ENCODE measurements at places on chromosomes 16 and 17. TPM values are rescaled to one million over a fixed set of nuclear protein-coding genes. Genes with fewer than 3 reads are reported as not detected.

TUFM gene
- total RNA-seq, result 81.1 TPM

UNKL gene
- total RNA-seq, result 6.5 TPM

LAT gene
- total RNA-seq, result 0.53 TPM

DHRS7B gene
- total RNA-seq, result 20.0 TPM

TEDC2 gene
- 2.7 TPM for total RNA-seq

MYH2 gene
- total RNA-seq, result not detected

HELZ gene
- 31.2 TPM for total RNA-seq

CDH11 gene
- total RNA-seq, result 405 TPM

UMOD gene
- not detected for total RNA-seq

CLDN7 gene
- total RNA-seq, result 3.5 TPM

PPP1R27 gene
- total RNA-seq, result not detected

PRDM7 gene
- not detected for total RNA-seq

NPW gene
- 0.06 TPM for total RNA-seq

ELOB gene
- 449 TPM for total RNA-seq

KRT33B gene
- not detected for total RNA-seq

SAMD14 gene
- 0.53 TPM for total RNA-seq

TMEM238L gene
- not detected for total RNA-seq

GID4 gene
- 5.3 TPM for total RNA-seq

Measured in aortic smooth muscle cell (primary cell).